ENCODE measurements at places on chromosomes 4 and X.

DNA sequence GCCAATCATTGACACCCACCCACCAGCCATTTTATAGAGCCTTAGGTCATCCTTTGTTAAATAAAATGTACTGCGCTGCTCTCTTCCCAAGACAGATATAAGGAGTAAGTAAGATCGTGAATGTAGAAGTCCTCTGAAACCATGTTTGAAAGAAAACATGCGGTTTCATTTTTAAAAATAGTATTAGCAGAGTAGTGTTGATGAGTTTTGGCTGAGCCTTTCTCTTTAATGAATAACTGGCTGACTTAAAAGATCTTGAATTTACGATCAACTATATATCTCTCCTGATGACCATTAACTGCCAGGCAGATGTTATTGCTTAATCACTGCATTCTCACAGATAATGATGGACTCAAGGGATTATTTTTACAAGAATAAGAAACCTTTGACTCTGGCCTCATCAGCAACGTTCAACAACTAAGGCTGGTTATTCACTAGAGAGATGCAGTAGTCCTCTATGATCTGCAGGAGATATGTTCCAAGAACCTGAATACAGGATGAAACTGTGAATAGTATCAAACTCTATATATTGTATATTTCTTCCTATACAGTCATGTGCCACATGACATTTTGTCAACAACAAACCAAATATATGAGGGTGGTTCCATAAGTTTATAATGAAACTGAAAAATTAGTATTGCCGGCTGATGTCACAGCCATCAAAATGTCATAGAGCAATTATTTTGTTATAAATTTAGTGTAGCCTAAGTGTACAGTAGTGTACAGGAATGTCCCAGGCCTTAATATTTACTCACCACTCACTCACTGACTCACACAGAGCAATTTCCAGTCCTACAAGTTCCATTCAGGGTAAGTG, 80.8 kb downstream of the FAM13A start:
- no peak for DNase-seq

DNA sequence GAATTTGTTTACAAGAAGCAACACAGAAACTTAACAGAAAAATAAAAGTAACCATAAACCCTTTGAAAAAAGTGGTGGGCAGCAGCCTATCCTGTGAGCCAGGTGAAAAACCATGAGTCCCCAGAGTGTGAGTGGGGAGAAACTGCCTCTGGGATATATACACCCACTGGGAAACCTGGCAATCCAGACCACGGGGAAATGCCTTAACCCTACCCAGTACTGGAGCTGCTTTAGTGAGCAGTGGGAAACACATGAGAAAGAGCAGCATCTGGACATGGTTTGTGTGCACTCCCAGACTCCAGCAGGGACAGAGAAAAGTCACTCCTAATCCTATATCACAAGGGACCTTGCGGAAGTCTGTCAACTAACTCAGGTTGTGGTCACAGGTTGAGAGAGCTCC, 39.4 kb downstream of the UGT2A2 start:
- no peak for DNase-seq

DNA sequence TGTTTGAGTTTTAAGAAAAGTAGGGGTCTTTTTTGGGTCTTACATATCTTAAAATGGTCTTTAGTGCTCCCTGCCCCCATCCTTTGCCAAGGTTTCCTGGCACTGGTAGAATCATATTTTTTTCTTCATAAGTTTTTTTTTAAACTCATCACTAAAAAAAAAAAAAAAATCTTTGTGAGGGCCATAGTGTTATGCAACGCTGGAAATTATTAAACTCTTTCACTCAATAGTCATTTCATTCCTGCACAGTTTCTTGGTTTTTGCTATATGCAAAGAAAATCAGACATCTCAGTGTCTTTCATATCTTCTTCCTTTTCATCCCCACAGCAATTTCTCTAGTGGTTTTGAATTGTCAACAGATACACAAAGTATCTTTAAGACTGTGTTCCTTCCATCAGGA, 95.6 kb downstream of the TMA16 start:
- DNase-seq: no peak

- no peak for DNase-seq
Observed at GRCh38 chr4:145860446-145860845, 78.2 kb downstream of the ZNF827 start.

GRCh38 chr4:89894649-89895550, at the start of gene MMRN1:
MMRN1 (plus strand) TSS chr4:89894854; CDS start chr4:89894972, 118 bp downstream.
- no peak for DNase-seq

GRCh38 chr4:113628711-113629110, 132.8 kb downstream of the CAMK2D start:
- no peak for DNase-seq

DNA sequence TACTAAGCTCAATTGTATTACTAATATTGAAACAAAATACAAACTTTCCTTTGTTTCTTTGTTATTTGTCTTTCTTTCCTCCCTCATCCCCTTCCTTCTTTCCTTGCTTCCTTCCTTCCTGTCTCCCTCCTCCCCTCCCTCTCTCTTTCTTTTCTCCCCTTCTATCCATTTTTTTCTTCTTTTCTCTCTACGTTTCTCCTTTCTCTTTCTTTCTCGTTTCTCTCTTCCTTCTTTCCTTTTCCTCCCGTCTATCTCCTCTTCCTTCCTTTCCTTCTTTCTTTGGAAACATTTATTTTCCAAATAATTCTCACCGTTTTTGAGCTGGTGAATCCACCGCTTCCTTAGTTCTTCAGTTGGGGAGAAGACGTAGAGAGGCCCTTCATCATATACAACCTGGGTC, 16.3 kb downstream of the BTK start:
- DNase-seq: no peak

GRCh38 chr4:89254847-89255246, 52.8 kb downstream of the GPRIN3 start:
- DNase-seq: peak; percentile 24

DNA sequence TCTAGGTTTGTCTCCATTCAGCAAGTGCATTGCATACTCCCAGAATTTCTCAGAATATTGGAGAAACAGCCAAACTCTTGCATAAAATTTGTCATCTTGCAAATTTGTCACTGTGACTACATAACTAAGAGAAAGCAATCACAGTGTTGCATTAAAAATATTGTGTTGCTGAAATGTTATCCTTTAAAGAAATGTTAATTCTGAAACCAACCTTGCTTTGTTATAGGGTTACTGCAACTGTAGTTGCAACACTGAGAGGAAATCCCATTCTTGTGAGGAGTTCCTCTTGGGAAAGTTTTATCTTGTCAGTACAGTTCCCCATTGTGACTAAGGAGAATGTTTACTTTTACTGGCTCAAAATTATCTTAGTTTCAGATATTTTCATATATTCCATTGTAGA, 20.9 kb downstream of the CYBB start:
- no peak for DNase-seq

- no peak for DNase-seq
Observed at GRCh38 chr4:19971829-19972228, 279.9 kb upstream of the SLIT2 start.

GRCh38 chr4:42344309-42344708, 53.0 kb upstream of the SHISA3 start:
- no peak for DNase-seq

DNA sequence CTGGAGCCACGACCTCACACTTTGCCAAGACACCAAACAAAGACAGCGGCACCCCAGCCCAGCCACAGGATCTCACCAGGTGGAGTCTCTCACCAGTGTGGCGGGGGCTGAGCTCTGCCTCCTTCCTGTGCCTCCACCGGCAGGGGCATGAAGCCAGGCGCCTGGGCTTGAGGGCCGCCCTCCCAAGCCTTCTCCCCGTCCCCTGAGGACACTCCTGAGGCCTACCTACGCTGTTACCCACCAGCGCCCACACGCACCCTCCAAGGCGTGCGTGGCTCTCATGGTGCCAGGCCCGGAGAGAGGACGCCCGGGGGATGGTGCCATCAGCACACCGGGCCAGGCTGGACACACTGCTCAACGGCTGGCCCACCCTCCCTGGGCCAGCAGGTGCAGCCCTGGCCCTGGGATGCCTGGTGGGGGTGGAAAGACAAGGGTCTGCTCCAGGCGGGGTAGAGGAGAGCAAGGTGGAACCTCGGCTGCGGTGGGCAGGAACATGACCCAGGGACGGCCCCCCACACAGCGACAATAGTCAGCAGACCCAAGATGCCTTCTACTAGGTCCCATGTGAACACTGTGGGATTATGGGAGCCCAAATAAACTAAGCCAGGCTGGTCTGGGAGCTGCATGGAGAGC, 22.1 kb downstream of the NELFA start:
- DNase-seq: no peak

DNA sequence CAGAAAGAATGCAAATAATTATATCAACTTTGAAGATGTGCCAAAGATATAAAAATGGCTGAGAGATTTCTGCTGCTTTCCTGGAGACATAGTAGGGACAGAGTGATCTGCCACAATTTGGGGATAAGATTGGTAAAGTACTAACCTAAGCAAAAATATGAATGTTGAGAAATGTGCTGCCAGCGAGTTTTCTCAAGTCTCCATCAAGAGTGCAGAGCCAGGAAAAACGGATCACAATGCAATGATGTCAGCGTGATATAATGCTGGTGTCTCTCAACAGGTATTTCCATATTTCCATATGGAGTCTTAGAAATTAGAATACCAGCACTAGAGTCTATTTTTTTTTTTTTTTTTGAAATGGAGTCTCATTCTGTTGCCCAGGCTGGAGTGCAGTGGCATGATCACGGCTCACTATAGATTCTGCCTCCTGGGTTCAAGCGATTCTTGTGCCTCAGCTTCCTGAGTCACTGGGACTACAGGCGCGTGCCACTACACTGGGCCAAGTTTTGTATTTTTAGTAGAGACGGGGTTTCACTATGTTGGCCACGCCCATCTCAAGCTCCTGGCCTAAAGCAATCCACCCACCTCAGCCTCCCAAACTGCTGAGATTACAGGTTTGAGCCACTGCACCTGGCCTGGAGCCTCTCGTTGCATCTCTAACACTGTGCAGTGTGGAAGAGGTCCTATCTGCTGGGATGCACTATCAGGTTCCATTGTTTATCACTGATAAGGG, 893.5 kb downstream of the TRIML1 start:
- no peak for DNase-seq

GRCh38 chr4:181968371-181968770, 274.8 kb upstream of the TENM3 start:
- no peak for DNase-seq
